T follicular helper cell (primary cell): ENCODE measurements at places on chromosomes 6 and 20.
A peak's percentile ranks its signal among the peaks of the same experiment; 100 is the strongest.

DNA sequence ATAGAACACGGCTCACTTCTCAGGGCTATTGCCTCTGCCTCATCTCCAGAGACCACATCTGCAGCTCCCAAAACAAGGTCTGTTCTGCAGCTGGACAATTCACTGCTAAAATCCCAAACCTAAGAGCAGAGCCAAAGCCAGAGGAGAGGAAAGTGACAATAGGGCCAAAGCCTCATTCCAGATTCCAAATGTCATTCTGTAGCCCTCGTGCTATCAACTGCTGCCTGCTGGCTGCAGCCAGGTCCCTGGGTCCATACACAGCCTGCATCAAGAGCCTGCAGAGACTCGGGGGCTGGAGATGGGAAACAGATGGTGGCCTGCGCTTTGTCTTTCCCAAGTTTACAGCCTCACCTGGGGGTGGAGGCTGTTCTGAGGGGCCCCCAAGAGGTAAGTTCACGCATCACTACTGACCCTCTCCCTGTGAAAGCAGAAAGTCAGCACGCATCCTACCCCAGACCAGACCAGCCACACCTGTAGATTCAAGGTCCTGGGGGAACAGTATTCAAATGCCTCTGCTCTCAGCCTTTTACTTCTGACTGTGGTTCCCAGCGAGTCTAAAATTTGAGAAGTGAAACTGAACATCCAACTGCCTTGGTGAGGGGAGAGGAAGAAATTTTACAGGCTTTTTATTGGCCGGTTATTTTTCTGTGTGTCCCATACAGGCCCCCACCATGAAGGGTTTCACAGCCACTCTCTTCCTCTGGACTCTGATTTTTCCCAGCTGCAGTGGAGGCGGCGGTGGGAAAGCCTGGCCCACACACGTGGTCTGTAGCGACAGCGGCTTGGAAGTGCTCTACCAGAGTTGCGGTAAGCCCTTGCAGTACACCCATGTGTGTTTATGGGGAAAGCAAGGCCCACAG lies at the start of gene LY86:
Gene LY86 (plus strand): TSS at position 657 of the 860 bp plus-strand sequence. CDS start 15 bp downstream, at position 672.
- DNase-seq: no peak

GRCh38 chr6:53018446-53018845 lies 23.4 kb upstream of the GSTA4 start:
- no peak for DNase-seq

DNA sequence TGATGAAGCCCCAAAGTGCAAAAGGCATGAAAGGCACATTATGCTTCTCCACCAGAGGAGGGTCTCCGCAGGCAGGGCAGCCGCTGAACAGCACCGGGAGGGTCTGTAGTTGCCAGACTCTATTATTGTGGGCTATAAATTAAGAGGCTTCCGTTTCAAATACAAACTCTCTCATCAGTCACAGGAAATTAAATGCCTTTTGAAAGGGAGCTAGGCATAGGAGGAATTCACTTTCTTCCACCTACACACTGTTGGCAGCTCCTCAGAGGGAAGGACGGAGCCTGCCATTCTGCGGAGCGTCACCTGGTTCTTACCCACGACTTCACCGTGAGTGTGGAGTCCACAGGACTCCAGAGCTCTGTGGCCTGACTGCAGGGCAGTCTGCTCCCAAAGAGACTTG lies 140.8 kb upstream of the AGPAT4 start:
- DNase-seq: no peak

- DNase-seq: no peak
These were observed 258.4 kb downstream of the HDGFL1 start for GRCh38 chr6:22827760-22828159.

GRCh38 chr20:61724376-61724775 lies 341.3 kb downstream of the TAF4 start:
- DNase-seq: no peak

DNA sequence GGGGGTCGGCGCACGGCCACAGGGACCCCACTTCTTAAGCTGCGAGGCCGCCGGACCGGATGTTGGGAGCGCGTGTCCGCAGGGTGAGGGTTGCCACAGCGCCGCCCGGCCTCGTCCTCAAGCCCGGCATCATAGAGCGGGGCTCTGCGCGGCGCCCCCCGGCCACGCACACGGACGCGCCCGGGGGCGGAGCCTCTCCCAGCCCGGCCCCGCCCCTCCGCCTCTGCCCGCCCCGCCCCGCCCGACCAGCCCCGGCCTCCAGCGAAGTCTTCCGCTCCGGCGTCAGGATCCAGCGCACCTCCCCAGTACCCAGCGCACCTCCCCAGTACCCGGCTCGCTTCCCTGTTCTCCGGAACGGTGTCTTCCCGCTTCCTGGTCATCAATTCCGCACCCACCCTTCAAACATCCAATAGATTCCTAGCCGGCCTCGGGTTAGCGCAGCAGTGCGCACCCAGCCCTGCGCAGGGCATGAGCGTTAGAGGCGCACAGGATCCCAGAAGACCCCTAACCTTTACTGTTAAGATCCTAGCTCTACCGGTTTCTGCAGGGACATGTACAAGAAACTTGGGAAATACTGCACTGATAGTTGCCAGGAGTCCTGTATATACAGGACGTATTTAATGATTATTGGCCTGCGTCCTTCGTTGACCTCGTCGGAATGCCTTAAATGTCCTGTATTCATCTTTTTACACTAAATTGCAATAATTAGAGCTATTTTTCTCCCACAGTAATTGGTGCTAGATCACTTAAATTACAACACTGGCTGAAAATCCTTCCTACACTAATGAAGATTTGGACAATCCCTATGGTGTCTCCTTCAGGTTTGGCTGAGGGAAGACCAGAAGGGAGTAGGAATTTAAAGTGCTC lies 535 bp upstream of the DNAAF9 start:
- peak; percentile 58 for DNase-seq

DNA sequence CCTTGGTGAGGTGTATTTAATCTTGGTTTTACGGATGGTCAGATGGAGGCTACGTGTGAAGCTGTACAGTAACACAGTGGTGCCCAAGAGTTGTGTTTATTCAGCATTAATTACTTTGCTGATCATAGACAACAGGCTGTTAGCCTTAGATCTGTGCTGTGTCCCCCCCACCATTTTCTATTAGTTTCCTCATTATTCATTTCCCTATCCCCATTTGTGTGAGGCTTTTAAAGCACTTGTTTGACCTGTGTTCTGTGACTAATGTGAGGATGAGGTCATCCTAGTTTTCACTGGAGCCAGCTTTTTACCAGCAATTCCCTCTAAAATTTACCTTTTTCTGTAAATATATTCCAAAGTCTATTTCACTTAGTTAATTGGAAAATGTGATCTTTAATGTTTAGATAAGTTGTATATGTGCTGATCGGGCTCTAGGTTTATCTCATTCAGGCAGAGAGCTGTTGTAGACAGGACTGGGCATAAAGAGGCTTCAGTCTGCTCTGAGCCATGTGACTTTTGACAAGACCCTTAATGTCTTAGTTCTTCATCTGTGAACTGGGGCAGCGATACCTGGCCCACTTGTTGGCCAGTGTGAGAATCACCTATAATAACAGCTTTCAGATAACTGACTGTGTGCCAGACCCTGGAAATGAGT lies 8.4 kb downstream of the MAPRE1 start:
- no peak for DNase-seq

- DNase-seq: no peak
These were observed 80.9 kb upstream of the PHACTR2 start for GRCh38 chr6:143596866-143597265.

DNA sequence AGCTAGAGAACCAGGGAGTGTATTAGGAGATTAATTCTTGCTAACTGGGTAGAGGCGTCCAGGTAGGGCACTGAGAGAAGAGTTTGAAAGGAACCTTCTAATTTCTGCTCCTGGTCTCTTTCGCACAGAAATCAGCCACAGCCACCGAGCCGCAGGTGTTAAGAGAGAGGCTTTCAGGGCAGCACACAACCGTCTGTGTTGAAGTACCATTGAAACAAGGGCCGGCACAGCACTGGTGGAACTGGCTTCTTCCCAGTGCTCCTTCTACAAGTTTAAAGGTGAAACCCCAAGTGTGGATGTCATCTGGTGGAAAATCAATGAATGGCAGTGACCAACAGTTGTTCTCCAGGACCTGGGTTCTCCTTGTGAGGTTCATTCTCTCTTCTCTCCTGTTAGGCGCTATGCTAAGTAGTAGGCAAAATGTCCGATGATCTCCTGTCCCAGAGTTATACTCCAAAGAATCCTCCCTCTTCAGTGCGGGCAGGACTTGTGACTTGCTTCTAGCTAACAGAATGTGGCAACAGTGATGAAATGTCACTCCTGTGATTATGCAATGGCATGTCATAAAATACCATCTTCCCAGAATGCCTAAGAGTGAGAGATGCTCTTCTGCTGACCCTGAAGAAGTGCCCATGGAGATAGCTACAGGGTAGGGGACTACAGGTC lies 15.0 kb upstream of the RIN2 start:
- no peak for DNase-seq

DNA sequence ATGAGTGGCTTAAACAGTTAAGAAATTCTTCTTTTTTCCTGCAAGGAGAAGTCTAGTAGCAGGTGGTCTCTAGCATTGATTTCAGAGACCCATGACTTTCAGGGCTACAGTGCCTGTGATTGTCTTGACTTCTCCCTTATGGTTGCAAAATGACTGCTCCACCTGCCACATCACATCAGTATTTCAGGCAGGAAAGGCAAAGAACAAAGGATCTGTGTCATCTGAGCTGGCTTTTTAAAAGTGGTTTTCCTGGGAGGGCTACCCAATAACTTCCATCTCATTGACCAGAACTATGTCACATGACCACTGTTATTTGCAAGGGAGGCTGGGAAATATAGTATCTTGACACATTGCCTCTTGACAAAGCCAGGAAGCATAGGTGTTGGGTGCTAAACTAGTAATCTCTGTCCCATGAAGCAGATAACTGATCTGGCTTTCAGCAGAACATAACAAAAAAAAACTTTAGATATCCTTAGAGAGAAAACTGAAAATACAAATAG lies 226.2 kb downstream of the DHX35 start:
- DNase-seq: no peak

- DNase-seq: no peak
These were observed 38.8 kb downstream of the ITCH start for GRCh38 chr20:34401741-34402455.

DNA sequence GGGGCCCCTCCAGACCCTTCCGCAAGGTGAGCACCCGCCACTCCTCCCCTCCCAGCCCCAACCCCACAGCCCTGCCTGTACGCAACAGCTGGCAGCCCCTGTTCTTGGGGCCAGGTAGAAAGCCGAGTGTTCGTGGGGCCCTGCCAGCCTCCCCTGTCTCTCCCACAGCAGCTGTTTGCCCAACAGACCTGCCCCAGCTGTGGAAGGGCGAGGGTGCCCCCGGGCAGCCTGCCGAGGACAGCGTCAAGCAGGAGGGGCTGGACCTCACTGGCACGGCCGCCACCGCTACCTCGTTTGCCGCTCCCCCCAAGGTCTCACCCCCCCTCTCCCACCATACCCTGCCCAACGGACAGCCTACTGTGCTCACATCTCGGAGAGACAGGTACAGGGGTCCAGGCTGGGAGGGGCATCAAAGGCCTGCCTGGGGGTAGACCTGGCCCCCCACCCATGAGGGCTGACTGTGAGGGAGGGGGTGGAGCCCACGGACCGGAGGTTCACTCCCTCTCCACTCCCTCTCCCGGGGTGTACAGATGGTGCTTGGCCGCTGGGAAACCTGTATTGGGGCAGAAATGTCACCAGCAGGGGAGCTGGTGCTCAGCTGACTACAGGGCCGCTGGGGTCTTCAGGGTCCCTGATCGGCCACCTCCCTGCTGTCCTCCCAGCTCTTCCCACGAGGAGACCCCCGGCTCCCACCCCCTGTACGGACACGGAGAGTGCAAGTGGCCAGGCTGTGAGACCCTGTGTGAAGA lies 41.1 kb downstream of the FOXP4 start:
- no peak for DNase-seq

DNA sequence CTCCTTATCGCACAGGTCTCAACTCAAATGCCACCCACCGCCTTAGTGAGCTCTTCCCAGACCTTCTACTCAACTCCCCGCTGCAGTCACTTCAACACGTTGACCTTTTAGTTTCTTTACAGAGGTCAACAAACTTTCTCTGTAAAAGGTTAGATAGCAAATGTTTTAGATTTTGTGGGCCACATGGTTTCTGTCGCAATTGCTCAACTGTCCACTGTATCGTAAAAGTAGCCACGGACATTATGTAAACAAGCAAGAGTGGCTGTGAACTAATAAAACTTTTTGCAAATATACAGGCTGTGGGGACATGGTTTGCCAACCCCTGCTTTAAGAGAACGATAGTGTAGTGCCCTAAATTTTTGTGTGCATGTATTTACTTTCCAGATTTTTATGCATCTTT lies 247.6 kb upstream of the TSHZ2 start:
- DNase-seq: no peak

DNA sequence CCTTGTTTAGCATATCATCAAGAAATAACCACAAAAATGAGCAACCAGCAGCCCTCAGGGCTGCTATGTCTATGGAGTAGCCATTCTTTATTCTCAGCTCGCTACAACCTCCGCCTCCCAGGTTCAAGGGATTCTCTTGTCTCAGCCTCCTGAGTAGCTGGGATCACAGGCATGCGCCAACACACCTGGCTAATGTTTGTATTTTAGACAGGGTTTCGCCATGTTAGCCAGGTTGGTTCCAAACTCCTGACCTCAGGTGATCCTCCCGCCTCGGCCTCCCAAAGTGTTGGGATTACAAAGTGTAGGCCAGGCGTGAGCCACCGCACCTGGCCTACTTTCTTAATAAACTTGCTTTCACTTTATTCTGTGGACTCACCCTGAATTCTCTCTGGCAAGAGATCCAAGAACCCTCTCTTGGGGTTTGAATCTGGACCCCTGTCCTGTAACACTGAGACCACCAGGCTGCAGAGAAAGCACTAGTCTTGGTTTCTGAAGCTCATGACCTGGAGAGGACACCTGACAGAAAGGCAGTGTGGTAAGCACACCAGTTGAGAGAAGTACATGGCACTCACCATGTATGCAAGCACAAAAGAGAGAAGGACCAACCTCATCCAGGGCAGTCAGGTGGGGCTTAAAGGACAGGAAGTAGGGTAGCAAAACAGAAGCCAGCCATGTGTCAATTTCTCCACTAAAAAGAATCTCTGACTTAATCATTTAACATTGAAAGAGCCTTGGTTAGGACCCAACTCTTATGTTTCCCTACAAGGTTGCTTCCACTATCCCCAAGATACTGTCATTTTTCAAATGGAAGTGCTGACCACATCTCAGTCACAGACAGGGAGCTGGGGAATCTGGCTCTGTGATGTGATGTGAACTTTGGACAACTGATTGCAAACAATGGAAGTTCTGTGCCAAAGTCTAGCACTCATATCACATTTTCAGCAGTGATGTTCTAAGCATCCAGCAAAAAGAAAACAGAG lies 97.4 kb upstream of the DST start:
- no peak for DNase-seq

GRCh38 chr6:49556429-49556837 lies 6.0 kb downstream of the C6orf141 start:
- DNase-seq: no peak

DNA sequence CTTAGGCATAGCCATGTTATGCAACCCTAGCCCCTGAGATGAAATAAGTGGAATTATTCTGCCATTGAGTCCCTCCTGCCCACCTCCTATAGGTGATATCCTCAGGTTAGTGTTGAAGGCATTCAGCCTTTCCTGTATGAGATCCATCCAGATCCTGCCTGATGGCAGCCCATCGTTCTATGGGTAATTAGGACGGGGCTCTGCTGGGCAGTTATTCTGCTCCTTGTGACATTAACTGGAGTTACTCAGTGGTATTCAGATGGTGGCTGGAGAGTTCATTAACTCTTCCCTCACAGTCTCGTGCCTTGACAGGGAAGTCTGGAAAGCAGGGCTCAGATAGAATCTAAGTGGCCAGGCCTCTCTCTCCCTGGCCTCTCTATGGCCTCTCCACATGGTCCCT lies 9.3 kb upstream of the GMDS start:
- no peak for DNase-seq
